Activated CD8-positive, alpha-beta memory T cell treated with anti-CD3 and anti-CD28 coated beads, Interleukin-2, amount 50 U/mL, for 4 hours (primary cell): ENCODE measurements at places on chromosomes 4 and X.

GRCh38 chrX:146224442-146224841 is 406.8 kb downstream of the SLITRK2 start:
- no peak for DNase-seq

- DNase-seq: no peak
These were observed 1104.2 kb upstream of the IGFBP7 start for GRCh38 chr4:58214376-58214775.

- no peak for DNase-seq
These were observed 1.6 kb downstream of the RPL34 start for GRCh38 chr4:108622022-108622421.

DNA sequence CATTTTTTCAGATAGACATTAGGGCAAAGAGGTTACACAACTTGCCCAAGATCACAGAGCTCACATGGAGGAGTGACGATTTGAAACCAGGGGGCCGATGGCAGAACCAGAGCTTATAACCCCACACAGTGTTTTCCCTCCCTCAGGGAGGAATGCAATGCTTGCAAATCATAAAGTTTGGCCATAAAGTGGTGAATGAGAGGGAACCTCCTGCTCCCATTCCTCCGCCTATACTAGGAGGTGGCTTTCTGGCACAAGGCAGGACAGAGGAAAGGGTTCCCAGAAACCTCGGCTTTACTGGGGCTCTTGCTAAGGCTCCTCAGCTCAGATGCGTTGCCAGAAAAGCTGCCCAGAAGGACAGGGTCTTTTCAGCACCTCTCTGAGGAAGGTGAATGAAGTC is 19.3 kb downstream of the TMEM154 start:
- DNase-seq: no peak

DNA sequence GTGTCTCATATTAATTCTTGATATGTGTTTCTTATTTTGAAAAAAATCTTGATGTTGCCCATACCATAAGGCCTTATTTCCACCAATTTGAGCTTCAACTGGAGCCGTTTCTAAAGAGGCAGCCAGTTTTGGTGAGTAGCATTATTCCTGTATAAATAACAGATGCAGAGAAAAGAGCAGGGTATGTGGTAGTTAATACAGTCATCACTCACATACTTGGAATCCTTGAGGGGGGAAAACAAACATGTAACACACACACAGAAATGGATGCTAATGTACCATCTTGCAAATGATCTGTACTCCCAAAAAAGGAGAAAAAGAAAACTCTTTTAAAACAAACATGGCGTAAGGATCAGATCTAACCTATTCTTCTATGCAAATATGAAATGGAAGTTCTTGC is 389.7 kb downstream of the GPM6A start:
- DNase-seq: no peak

DNA sequence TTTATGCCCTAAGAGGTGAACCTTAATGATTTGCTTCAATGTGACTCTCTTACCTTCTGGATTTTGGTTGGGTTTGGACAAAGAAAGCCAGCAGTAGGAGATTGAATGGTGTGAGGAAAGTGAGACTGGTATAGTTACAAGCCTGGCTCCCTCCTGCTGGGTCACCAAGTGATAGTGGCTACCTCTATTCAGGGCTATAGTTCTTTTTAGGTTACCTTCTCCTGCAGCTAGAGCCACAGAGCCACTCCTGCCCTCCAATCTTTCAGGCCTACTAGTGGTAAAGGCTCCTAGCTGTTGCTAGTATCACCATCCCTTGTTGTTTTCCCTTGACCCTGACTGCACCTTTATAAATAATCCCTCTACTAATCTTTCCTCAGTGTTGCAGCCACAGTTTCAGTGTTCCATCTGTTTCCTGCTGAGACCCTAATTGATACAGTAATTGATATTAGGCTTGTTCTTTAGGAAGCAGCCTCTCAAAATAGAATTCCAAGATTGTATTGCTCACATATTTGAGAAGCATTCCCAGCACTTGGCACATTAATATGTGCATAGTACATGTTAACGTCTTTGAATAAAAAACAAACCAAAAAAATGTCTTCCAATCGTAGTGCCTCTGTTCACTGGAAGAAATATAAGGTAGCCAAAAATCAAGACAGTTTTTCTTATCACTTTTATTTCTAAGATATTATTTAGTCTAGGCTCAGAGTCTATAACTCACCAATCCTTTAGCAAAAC is 82.3 kb downstream of the SRPX start:
- no peak for DNase-seq

- no peak for DNase-seq
These were observed 55.9 kb upstream of the KDR start for GRCh38 chr4:55181010-55182005.

- no peak for DNase-seq
These were observed 78.7 kb upstream of the RASGEF1B start for GRCh38 chr4:81550388-81550859.

DNA sequence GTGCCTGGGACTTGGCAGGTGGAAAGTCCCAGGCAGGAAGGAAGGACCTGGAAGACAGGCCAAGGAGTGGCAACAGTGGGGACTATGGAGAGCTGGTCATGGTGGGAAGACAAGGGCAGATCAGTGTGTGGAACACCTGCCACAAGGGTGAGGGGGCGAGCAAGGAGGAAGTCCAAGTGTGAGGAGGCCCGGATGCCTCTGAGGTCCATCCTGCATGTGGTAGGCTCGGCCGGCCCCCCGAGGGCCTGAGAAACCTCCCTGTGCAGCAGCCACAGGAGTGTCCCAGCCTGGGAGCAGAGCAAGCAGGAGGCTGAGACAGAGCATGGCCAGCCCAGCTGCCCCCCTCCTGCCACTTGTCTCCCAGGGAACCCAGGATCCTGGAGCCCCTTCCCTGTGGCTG is 40.5 kb upstream of the PSAPL1 start:
- DNase-seq: no peak

DNA sequence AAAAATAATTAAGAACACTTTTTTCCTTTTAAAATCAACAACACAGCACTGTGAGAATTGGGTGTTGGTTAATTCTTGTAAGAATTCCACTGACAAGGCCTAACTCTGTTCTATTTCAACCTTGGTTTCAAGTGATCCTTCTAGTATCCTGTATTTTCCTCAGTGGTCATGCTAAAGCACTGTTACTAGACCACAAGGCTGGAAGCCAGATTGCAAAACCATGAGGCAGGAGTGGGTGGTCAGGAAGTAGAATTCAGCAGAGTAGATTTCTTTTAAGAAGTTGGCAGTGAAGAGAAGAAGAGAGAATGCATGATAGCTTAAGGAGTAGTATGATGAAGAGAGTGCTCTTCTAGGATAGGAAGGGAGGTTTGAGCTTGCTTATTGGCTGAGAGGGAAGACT is 71.6 kb upstream of the LEF1 start:
- DNase-seq: no peak

GRCh38 chr4:141560056-141560455 is 76.3 kb upstream of the IL15 start:
- DNase-seq: no peak

GRCh38 chr4:95077864-95078263 is 320.1 kb downstream of the BMPR1B start:
- no peak for DNase-seq

GRCh38 chrX:13463608-13464007 is 105.8 kb upstream of the EGFL6 start:
- no peak for DNase-seq

DNA sequence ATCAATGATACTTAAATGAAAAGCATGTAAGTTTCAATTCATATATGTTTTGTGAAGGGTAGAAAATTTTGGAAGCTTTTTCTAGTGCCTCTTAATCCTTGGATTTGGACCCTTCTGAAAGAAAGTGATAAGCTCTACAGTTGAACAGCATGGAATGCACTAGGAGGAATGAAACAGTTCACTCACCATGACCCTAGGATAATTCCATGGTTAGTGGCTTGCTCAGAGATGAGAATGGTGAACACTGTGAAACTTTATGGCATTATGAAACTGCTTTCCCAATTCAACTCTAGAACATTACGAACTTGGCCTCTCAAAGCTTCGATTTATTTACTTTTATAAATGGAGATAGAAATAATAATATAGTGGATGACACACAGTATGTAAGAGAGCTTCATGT is 88.9 kb upstream of the FAT4 start:
- DNase-seq: no peak

GRCh38 chrX:3262901-3263300 is 83.6 kb downstream of the MXRA5 start:
- no peak for DNase-seq

DNA sequence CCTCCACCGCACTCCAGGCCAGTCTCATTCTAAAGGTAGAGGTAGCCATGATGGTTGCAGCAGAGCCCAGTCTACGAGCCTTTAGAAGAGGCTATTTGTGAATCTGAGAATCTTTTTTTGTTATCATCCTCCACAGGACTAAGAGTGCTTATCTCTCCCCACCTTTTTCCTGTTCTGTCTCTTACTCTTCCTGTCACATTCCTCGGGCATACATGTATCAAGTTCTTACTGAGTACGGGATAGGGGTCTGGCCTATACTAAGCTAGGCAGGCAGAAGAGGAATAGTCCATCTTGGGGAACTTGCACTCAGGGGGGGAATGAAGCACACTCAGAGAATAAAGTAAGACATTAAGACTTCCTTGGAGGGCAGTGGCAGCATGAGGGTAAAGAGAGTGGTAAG is 25.7 kb downstream of the LAS1L start:
- no peak for DNase-seq

DNA sequence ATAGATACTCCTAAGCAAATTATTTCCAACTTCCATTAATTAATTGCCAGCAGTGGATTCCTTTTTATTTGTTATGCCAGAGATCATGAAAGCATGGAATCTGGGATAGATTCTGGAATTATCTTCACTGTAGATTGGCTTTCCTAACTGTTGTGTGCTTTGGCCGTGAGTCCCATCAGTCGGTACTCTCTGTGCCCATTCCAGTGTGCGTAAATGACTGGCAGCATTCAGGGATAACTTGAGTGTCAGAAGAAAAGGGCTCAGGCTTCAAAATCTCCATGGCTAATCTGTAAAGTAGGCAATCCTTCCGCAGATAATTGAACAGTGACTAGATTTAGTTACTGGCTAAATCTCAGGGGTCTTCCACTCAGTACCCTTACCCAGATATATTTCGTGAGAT is 76.8 kb upstream of the TMEM164 start:
- DNase-seq: no peak

GRCh38 chrX:7286168-7286837 is 138.3 kb upstream of the PUDP start:
- DNase-seq: no peak

DNA sequence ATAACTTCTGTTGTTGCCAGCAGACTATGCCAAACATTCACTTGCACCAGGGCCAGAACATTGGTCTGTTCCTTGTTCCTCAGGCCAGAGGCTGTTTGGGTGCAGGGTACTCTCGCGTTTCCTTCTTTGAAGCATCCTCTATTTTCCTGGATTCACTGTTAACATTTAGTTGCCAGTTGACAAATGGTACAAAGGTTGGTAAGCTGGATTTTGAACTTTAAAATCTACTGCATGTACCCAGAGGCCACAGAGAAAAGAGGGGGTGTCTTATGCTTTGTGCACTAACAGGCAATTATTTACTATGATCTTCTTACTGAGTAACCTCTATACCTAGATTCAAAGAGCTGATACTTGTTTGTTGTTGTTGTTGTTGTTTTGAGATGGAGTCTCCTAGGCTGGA is 12.8 kb upstream of the SAT1 start:
- DNase-seq: no peak

DNA sequence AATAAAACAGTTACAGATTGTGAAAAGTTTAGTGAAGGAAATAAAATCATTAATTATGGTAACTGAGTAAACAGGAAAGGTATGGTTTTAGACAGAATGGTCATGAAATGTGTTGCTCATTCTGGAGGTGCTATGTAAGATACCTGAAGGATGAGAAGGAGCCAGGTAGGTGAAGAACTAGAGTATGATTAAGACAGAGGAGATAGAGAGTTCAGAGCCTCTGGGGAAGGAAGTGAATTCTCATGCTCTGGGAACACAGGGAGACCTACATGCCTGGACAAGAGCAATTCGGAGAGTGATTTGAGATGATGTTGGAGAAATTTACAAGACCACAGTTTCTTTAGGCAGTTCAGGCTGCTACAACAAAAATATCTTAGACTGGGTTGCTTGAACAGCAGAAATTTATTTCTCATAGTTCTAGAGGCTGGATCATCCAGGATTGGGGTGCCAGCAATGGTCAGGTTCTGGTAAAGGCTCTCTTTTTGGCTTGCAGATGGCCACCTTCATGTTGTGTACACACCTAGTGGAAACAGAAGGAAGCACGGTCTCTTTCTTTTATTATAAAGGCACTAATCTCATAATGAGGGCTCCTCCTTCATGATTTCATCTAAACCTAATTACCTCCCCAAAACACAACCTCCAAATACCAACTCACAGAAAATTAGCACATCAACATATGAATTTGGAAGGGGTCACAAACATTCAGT is 1416.1 kb downstream of the PCDH7 start:
- no peak for DNase-seq
